ENCODE measurements at places on chromosomes 16 and 17.

GRCh38 chr16:65644821-65645220, 523.0 kb upstream of the CDH11 start:
- DNase-seq = no peak

DNA sequence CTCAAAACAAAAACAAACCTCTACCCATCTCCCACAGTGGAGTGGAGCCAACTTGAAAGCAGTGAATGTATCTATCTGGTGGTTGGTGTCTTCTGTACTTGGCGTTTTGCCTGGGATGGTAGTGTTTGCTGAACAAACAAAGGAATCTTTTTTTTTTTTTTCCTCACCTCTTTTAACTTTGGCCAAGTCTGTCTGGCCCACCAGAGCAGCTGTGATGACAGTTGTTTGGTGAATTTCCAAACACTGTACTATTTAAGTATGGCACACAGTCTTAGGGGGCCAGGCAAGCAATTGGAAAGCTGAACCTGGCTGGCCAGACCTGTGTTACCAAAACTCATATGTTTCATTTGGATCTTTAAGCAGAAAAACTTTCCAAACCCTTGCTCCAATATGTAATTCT, 101.8 kb upstream of the CDH13 start:
- DNase-seq = no peak

- no peak for DNase-seq
Observed at GRCh38 chr17:66579556-66579955, 255.4 kb upstream of the CACNG5 start.

DNA sequence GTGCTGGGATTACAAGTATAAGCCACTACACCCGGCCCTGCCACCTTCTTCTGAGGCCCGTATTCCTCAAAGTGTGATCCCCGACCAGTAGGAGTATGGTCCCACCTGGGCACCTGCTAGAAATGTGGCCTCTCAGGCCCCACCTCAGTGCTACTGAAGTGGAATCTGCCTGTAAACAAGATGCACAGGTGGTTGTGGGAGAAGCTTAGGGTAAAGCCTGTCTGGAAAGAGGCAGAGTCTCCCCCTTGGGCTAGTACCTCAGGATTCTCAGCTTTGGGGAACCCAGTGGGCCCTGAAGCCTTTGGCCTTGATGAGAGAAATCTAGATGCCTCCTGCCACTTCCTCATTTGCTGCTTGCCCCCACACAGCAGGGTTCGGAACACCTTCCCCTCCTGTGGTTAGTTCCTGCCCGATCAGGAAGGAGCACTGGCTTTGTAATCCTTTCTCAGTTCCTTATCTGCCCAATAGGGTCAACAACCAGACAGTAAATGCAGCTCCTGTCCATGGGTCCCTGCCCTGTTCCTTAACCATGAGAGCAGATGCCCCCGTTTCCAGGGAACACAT, 25.2 kb downstream of the TK2 start:
- DNase-seq = peak; percentile 53

DNA sequence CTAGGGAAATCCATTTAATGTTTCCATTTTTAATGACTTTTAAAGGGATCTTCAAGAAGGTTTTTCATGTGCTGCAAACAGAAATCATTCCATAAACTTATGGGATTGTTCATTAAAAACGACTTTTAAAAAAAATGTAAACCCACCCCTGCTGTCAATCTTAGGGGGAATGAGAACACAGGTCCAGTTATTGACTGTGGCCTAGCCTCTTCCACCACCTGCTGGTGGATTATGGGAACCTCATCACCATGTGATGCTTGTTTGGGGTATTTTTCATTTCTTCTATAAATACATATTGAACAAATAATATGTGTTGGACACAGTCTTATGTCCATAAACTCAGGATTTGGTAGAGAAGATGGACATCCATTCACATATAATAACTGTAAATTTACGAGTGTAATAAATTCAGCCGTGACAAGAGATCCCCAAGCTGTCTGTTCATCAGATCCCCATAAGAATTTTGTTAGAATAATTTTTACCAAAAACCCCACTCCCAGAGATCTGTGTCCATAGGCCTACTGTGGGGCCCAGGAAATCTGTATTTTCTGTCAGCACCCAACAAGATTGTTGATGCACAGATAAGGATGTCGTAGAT, 42.0 kb upstream of the TMC5 start:
- DNase-seq = peak; percentile 18

GRCh38 chr17:19766421-19767270, 18.5 kb upstream of the ALDH3A1 start:
- DNase-seq = peak; percentile 70

DNA sequence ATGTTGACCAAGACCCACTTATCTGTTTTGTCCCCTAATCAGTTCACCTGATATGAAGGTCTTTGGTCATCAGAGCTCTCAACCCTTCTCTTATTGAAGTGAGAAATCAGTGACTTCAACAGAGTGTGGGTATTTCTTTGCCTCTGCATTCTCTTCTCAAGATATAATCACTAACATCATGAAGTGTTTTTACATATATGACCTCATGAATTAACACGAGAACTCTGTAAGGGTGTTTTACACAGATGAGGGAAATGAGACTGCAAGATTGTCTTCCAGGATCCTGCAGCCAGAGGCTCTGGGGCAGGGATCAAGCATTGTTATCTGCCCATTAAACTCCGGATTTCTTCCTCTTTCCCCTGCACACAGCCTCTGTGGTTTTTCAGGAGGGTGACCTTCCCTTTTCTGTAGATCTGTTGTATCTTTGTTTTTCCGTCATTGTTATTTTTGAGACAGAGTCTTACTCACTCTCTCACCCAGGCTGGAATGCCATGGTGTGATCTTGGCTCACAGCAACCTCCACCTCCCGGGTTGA, 22.7 kb downstream of the LCMT1 start:
- no peak for DNase-seq

DNA sequence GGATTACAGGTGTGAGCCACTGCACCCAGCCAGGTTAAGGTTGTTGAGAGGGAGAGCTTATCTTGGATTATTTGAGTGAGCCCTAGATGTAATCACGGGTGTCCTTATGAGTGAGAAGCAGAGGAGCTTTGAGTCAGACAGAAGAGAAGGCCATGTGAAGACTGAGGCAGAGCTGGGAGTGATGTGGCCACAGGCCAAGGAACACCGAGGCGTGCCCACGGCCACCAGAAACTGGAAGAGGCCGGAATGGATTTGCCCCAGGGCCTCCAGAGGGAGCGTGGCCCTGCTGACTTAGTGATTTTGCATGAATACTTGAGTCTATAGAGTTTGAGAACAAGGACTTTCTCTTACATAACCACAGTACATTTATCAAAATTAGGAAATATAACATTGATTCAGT, 137.7 kb downstream of the RPTOR start:
- no peak for DNase-seq

GRCh38 chr17:74132354-74132753, 71.1 kb upstream of the RPL38 start:
- DNase-seq = no peak

DNA sequence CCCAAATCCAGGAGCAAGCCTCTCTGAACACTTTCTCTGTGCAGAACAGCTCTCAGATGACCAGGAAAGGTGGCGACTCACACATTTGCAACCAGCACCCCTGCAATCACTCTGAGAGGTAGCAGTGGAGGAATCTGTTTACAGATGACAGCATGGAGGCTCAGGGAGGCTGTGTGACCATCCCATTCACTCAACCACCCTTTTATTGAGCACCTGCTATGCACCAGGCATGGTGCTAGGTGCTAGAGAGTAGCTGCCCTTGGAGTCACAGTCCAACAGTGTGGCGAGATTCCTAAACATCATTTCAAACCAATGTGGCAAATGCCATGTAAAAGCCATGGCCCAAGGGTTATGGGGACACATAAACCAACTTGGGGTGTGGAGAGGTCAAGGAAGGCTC, 1.5 kb upstream of the ITGB4 start:
- DNase-seq = no peak

DNA sequence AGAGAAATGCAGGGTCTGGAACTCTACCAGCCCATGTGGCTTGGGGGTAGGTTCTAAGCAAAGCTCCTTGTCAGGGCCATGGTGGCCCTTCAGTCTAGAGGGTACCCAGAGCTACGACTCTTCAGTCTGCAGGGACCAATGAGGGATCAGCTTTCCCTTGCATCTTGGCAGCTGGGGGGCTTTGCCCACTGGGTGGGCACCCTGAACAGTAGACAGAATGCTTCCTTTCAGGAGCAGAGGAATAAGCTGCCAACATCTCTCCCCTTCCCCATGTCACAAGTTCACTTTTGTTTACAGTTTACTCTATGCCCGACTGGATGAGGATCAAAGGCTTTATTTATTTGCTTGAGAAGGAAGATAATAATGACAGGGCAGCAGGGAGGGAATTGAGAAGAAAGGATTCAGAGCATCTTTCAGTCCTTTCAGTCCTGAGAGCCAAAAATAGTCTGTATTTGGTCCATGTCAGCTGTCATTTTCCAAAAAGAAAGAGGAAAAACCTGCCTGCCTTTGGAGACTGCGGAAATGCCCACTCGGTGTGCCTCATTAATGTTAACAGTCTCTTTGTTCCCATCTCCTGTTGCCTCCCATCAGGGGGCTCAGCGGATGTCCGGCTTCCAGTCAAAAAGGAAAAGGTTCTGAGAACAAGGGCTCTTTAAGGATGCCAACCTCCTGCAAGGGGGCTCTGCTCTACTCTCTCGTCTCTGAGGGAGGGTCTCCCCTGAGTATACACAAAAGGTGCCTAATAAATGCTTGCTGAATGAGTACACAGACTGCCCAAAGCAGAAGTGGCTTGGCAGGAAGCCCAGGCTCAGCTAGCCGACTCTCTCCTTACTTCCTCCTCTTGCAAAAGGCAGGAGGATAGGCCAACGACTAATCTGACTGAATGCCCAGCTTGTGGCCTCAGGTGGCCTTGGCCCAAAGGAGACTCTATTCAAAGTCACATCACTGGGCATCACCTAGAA, 17.1 kb downstream of the TRAF4 start:
- no peak for DNase-seq

Measured in putamen (tissue), 1 donor.